ENCODE measurements at places on chromosomes 2 and 18. TPM values are rescaled to one million over a fixed set of nuclear protein-coding genes. Genes with fewer than 3 reads are reported as not detected.

GRCh38 chr18:52312346-52312745 is 27.7 kb upstream of the DCC start:
- no peak for DNase-seq

- peak; percentile 43 for DNase-seq
These were observed 89.0 kb downstream of the ZNF532 start for GRCh38 chr18:58953627-58954026.

- no peak for DNase-seq
These were observed 128.1 kb downstream of the BIRC6 start for GRCh38 chr2:32484937-32485336.

DNA sequence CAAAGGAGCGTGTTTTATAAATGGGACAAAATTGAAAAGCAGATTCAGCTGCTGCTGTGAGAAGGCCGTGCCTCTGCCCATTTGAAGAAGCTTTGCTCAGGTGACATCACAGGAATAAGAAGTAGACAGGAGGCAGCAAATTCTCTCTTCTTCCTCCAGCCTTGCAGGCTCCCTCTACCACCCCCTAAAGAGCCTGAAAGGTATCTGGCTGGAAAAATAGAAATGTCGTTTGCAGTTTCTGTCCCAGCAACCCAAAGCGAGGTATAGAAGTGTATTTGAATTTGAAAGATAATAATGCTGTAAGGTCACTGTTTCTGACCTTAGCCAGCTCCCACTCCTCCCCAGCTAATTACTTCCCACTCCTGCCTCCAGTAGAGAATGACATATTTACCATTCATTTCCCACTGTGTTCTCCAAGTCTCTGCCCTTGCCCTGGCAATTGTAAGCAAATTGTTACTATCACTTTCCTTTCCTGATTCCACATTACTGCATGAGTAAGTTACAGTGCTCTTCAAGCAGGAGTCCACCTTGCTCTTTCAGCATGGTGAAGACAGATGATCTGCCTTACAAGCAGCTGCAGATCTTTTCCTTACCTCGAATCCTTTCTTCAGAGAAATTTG is 56.8 kb upstream of the RASGRP3 start:
- DNase-seq: no peak

DNA sequence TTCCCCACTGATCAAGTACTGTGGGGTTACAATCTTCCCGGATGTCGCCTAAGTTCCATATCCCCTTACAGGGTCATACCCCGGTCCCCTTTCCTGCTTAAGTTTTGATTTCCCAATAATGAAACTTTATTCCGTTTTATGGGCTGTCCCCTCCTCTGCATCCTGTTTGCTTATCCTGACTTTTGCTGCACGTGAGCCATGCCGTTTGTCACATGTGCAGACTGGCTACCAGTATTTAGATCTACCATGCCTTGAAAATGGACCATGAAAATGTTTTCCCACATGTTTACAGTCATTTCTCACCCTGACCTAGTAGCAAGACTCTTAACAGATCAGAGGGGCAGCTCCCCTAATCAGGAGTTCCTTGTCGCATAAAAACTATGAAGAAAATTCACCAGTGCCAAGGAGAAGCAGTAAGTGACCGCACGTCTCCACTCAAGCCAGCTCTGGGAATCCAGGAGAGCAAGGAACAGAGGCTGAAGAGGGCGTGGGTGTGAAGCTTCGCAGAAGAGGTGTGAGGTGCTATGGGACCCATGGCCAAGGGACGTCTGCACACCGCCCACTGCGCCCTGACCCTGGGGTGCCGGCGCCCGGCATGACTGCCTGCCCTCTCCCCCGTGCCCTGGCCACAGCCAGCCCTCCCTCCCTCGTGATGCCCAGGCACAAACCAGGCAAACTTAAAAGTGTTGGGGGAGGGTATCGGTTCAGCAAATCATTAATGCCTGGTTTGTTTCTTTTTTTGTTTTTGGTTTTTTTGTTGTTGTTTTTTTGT is 440.8 kb upstream of the SALL3 start:
- DNase-seq: no peak

- DNase-seq: no peak
These were observed 22.8 kb downstream of the SGPP2 start for GRCh38 chr2:222447131-222447530.

GRCh38 chr2:38109732-38110181 is 33.8 kb upstream of the CYP1B1 start:
- DNase-seq: peak; percentile 31

GRCh38 chr18:48887905-48888772 is 62.6 kb downstream of the SMAD7 start:
- no peak for DNase-seq

DNA sequence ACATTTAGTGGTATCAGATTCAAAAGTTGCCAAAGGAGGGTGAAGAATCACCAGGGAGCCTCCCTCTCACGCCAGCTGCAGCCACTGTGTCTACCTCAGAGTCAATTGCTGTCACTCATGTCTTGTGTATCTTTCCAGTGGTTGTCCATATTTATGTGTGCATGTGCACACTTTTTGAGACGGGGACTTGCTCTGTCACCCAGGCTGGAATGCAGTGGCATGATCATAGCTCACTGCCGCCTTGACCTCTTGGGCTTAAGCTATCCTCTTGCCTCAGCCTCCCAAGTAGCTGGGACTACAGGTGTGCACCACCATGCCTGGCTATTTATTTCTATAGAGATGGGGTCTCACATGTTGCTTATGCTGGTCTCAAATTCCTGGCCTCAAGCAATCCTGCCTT is 4.0 kb downstream of the MOCOS start:
- no peak for DNase-seq

- no peak for DNase-seq
These were observed 216.2 kb downstream of the CDH20 start for GRCh38 chr18:61549416-61549815.

GRCh38 chr2:3522961-3523421 is 3.7 kb upstream of the ADI1 start:
- peak; percentile 52 for DNase-seq

Gene C2orf74
- total RNA-seq: 3.9 TPM

Gene GPBAR1
- 90.3 TPM for total RNA-seq

Gene DHX57
- total RNA-seq: 6.5 TPM

Gene KCNE4
- total RNA-seq: 3.9 TPM

Gene GNAL
- 2.1 TPM for total RNA-seq

Gene DPYSL5
- total RNA-seq: not detected

Gene CXCR2
- total RNA-seq: not detected

Gene MORN2
- total RNA-seq: 3.4 TPM

Gene CFAP65
- total RNA-seq: not detected

Gene TPGS2
- 32.2 TPM for total RNA-seq
